ENCODE measurements at places on chromosomes 3 and 15. TPM values are rescaled to one million over a fixed set of nuclear protein-coding genes. Genes with fewer than 3 reads are reported as not detected.

DNA sequence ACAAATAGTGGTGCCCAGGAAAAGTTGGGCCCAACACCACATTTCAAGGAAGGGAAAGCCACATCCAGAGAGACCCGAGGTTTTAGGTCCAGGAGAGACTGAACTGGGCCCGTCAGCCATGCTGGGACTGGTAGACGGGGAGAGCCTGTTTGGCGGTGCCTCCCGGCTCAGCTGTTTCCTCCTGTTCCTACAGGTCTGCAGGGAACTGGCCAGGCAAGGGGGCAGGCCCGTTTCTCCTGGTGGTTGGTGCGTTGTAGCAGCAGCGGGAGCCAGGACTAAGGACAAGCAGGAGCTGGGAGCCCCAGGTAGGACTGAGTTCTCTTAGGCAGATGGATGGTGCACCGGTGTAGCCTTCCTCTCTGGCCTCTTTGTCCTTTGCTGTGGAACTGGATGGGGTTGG is 3.9 kb downstream of the PRKCD start:
- peak; percentile 58 for DNase-seq

The TTC21A gene
- total RNA-seq, result 0.89 TPM

DNA sequence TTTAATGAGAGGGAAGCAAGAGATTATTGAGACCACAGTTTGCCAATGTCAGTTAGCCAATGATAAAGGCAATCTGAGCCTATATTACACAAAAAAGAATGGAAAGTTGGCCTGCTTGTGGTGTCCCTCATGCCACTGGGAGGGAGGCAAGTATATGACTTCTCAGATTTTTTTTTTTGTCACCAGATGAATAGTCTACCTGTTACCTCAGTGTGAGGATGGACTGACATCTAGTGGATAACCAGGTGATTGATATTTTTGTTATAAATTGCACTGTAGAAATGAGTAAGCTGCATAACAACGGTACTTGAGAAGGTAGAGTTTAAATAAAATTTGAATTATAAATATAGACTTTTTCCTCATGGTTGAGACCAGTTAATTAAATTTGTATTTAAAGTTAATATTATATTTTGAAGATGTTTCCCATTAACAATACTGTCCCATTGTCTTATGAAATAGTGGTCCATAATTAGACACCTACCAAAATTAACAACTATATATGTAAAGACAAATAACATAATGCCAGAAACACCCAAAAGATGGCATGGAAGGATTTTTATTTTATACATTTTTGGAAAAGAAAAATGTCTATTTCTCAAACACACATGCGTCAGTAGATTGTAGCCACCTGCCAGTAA is 237.8 kb upstream of the GADL1 start:
- DNase-seq, result peak; percentile 64

The GOLGA8H gene
- 2.0 TPM for total RNA-seq

DNA sequence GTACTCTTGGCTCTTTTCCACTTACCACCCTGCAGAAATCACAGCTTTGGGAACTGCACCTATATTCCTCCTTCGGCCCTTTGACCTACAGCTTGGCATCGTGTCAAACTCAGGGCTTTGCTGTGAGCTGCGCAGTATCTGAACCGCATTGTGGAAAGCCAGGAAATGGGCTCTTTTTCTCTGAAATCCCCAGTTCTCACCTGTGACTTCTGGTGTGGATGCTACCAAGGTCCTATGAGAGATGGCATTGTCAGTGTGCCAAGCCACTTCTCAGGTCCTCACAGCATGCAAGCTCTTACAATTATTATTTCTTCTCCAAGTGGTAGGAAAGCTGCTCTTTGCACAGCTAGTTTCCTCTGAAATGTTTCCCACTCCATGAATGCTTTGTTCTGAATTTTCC is 450.6 kb upstream of the TBL1XR1 start:
- DNase-seq, result no peak

- DNase-seq, result no peak
Measured at GRCh38 chr3:155449613-155450267, 156.3 kb upstream of the STRIT1 start.

The IL5RA gene
- total RNA-seq, result not detected

The P3H2 gene
- 29.0 TPM for total RNA-seq
